ENCODE measurements at places on chromosomes 11 and 22. TPM values are rescaled to one million over a fixed set of nuclear protein-coding genes. Genes with fewer than 3 reads are reported as not detected.

DNA sequence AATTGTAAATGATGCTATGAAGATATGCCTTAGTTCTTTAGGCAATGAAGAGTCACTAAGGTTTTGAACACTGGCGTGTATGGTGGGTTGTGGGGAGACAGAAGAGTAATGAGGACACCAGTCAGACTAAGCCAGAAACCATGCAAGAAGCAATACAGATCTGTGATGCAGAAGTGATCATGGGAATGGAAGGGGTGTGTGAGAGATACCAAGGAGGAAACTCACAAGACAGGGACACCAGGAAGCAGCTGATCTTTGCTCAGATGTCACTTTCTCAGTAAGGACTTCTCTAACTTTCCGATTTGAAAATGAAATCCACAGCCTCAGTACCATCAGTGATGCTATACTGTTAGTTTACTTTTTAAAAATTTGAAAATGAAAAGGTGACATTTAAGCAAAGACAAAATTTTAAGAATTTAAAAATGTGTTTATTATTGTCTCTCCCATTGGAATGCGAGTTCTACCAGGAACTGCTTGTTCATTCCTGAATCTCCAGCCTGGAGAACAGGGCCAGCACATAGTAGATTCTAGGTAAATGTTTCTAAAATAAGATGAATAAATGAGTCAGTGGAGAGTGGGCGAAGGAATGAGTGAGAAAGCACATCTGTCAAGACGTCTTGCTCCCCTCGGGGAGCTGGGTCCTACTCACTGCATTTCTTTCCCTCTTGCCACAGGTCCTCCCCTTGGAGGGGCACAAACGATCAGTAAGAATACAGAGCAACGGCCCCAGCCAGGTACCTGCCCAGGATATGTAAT, 60.4 kb downstream of the KCNJ1 start:
- no peak for DNase-seq
- H3K27me3 ChIP-seq = no peaks in the 10 kb centered on the region
- H3K36me3 ChIP-seq = no peaks in the 10 kb centered on the region
- no peak overlapping the region for H3K27ac ChIP-seq
- no peaks in the 10 kb centered on the region for H3K4me1 ChIP-seq

- H3K4me1 ChIP-seq = peaks cover 38% of the 10 kb centered on the region
- DNase-seq = no peak
- peak overlapping the region; percentile 96 for H3K27ac ChIP-seq
- no peaks in the 10 kb centered on the region for H3K27me3 ChIP-seq
Measured at GRCh38 chr22:42642806-42643633, 2.6 kb upstream of the ATP5MGL start.

- H3K27me3 ChIP-seq = no peaks in the 10 kb centered on the region
- H3K27ac ChIP-seq = no peak overlapping the region
- DNase-seq = no peak
- no peak overlapping the region for H3K4me3 ChIP-seq
Measured at GRCh38 chr22:35459423-35459894, 59.5 kb downstream of the MCM5 start.

- H3K27ac ChIP-seq = no peak overlapping the region
- no peaks in the 10 kb centered on the region for H3K4me1 ChIP-seq
- no peaks in the 10 kb centered on the region for H3K27me3 ChIP-seq
- no peak overlapping the region for H3K4me3 ChIP-seq
- no peaks in the 10 kb centered on the region for H3K36me3 ChIP-seq
Measured at GRCh38 chr11:32870676-32871075, 21.9 kb upstream of the QSER1 start.

GRCh38 chr11:67384851-67385366, 6.9 kb upstream of the RAD9A start:
- no peak for DNase-seq
- H3K4me1 ChIP-seq = peaks cover 3% of the 10 kb centered on the region

DNA sequence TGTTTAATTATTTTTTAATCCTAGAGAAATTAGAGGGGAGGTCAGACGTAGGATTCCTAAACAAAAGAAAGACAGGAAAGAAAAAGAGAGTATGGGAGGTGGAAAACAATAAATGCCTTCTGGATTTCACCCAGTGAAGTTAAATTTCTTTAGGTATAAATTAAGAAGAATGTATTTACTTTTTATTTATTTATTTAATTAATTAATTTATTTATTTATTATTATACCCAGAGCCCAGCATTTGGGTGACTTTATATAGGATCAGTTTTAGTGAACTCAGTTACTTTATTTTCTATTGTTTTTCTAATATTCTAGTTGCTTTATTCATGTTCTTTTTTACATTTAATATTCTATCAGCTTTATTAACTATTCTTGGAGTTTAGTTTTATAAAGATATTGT, 551.8 kb downstream of the LUZP2 start:
- no peak overlapping the region for H3K4me3 ChIP-seq
- no peaks in the 10 kb centered on the region for H3K36me3 ChIP-seq
- no peak for DNase-seq

DNA sequence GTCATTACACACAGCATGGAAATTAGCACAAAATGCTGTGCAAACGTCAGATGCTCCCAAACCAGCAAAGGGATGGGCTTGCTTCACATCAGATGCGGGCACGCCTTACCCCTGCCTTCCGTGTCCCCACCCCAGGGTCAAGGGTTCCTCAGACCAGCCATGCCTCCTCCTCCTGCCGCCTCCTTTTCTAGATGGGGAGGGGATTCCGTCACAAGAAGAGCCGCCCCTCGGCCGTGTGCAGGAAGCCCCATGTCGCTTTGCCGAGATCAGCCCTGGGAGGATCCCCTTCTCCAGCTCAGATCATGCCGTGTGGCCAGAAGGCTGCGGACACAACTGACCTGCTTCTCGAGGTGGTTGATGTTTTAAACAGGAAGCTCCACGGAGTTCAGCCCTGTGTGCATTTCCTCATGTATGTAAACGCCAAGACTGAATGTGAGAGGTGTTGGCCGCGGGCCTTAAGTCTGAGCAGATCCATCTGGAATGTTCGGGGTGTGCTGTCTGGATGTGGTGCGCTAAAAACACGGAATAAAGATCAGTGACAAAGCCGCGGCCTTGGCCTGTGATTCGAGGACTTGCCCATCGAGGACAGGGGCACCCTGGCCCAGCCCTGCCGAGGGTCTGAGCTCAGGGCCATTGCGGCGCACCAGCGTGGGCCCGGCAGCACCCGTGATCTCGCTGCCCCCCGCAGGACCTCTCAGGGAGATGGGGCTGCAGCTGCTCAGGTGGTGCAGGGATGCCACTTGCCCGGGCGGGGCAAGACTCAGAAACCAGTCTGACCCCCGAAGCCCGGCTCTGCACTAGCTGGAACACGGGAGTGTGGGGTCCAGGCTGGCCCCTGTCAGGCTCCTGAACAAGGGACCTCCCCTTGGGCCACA, 412.9 kb downstream of the TBC1D22A start:
- H3K36me3 ChIP-seq = no peaks in the 10 kb centered on the region
- no peak overlapping the region for H3K4me3 ChIP-seq
- no peak for DNase-seq

NXPE1 gene
- 3.0 TPM for total RNA-seq

RDX gene
- total RNA-seq = 136 TPM

PGR gene
- total RNA-seq = 3.5 TPM

ARHGEF17 gene
- 66.9 TPM for total RNA-seq

VEGFB gene
- total RNA-seq = 50.9 TPM
